Thoracic aorta (tissue), 2 donors: ENCODE measurements at places on chromosomes 6 and 20. TPM values are rescaled to one million over a fixed set of nuclear protein-coding genes. Genes with fewer than 3 reads are reported as not detected.
A peak's percentile ranks its signal among the peaks of the same experiment; 100 is the strongest.

- no peak for DNase-seq
Observed at GRCh38 chr6:89566930-89567629, 71.5 kb downstream of the LYRM2 start.

DNA sequence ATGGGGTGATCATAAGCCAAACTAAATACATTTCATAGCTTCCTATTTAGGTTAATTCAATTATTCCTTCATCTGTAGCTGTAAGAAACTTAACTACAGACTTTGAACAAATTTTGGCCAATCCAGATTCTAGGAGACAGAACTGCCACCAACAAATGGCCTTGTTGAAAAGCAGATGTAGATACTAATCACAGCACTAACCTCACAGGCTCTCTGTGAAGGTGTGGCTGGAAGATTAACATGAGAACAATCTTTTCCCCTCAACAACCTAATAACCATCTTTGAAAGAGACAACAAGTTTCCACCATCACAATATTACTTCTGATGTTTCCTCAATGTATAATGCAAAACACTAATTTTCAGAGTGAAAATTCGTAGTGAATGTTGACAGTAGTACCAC, 87.8 kb downstream of the SESN1 start:
- DNase-seq, result no peak

DNA sequence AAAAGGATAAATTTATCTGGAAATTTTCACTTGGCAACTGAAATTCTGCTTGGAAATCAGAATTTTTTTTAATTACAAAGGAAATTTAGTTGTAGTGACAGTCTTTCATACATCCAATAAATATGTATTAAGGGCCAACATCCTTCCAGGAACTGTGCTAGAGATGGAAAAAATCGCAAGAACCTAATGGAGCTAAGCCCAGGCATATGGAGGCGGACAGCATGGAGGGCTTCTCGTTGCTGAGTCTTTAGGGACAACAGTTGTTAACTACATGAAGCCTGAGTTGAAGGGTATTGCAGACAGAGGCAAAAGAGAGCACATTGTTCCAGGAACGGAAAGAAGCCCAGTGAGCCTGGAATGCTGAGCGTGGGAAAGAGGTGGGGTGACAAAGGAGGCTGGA, 208.9 kb downstream of the IBTK start:
- DNase-seq, result no peak

DNA sequence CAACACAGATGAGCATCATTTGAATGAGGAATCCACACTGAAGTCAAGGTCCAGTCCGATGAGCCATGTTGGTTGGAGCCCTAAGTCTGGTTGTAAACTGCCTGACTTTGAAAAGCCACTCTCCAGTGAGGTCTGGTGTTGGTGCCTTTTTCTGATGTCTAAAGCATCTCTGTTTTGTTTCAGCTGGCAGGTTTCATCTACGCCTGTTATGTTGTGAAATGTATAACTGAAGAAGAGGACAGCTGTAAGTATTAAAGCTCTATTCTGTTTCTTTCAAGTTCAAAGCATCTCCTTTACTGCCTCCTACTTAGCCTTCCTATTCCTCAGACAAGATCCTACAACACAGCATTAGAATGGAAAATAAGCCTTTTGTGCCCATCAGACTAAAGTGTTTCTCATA, 171.1 kb upstream of the RNF217 start:
- DNase-seq, result no peak

DNA sequence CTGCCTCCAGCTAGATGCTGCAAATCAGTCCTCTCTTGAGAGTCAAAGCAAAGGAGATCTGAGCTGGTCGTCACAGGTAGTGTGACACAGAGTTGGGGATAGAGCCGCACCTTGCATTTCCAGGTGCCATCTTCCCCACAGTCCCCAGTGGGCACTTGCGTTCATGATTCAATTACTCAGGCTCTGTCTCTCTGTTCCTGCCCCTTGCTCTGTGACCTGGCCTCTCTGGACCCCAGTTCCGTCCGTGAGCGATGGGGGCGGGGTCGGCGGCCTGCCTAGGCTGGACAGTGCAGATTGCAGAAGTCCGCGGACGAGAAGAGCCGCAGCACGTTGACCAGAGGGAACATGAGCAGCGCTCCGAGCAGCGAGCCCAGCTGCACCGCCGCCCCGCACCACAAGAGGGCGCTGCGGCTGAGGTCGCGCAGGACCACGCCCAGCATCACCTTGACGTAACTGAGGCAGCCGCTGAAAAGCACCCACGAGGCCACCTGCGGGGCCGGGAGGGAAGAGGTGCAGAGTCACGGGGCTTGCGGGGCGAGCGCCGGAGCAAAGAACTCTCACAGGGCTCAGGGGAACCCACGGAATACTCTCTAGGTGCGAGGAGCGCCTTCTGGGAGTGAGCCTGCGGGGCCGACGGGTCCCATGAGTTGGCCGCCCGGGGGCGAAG, 7.4 kb downstream of the SLC52A3 start:
- no peak for DNase-seq

GRCh38 chr6:147260091-147260490, 55.9 kb downstream of the STXBP5 start:
- DNase-seq, result no peak

- no peak for DNase-seq
Observed at GRCh38 chr6:116631379-116631990, 15.2 kb downstream of the RSPH4A start.

DNA sequence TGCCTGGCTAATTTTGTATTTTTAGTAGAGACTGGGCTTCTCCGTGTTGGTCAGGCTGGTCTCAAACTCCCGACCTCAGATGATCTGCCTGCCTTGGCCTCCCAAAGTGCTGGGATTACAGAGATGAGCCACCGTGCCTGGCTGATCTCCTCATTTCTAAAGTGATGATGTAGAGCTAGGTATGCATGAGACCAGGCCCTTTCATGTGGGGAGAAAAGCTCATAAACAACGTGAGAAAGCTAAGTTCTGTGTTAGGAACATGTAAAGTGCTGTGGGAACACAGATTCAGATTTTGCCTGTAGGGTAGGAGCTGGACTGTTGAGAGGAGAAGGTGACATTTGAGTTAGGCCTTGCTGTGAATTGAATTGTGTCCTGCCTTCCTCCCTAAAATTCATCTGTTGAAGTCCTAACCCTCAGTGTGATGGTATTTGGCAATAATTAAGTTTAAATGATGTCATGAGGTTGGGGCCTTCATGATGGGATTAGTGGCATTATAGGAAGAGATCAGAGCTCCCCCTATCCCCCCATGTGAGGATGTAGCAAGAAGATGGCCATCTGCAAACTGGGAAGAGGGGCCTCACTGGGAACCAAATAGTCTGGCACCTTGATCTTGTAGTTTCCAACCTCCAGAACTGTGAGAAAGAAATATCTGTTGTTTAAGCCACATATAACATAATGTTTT, 49.2 kb downstream of the SCAND1 start:
- no peak for DNase-seq

- DNase-seq, result no peak
Observed at GRCh38 chr6:26272171-26272637, 92.8 kb upstream of the BTN3A2 start.

DNA sequence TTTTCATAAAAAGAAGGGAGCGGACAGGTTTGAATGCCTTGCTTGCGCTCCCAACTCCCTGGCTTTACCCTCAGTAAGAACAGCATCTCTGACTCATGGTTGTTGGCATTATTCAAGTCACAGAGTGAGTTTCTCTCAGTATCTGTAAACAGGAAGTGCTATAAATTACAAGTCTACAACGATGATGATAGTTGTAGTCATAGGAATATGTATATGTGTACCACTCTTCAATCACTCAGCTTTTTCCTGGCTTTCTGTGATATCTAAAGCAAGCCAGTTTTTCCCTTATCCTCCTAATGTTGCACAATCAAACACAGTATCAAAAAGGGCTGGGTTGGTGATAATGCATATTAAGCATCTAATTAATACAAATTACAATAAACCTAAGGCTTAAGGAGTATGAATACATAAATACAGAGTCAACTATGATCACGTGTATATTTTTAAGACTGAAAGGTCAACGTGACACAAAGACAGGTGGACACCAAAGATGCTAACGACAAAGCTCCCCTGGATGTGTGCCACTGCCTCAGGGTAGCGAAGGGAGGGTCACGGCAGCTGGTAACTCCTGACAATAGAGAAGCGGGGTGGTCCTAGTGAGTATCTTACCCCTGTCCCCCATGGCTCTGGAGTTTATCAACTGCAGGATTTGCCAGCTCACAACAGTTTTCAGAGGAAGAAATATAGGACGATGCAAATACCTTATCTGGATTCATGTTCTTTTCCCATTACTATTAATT, 202.8 kb downstream of the BTBD9 start:
- DNase-seq, result no peak

GRCh38 chr6:42453654-42454427, 2.1 kb upstream of the TRERF1 start:
- DNase-seq, result no peak

- peak; percentile 16 for DNase-seq
Observed at GRCh38 chr6:28940294-28940857, 16.6 kb upstream of the TRIM27 start.

DNA sequence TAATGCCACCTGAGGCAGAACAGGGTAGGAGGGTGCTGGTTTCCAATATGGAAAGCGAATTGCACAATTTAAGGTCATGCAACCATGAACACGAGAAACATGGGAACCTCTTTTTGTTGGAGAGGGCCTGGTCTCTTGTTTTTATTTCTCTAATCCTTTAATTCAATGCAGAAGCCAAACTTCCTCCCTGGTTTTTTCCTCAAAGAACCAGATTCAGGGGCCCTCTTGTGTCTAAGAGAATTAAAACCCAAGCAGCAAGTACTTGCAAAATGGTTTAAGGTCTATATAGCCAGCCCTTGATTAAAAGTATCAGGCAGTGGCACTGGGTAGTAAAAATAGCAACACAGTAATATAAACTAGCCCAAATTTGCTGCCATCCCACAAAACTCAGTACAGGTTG, 19.5 kb downstream of the GSTA4 start:
- DNase-seq, result no peak

DNA sequence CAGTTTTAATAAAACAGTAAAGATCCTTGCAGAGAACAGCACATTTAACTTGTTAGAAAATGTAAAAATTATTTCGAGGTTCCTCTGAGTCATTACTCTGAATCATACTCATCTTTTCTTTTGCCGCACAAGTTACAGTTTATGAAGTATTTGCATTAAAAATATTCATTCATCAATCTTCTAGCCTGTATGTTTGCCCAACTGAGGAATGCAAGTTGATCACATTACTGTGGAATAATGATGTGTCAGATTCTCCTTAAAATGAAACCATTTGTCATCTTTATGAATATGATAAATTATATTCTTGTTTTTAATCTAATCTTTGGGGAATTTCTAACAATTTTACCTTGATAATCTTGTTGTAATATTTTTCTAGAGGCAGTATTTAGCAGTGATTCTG, 340.4 kb upstream of the OPRM1 start:
- DNase-seq, result no peak

GRCh38 chr20:33233129-33233774, 2.5 kb upstream of the BPIFA1 start:
- DNase-seq, result no peak

GRCh38 chr20:22447447-22447778, 137.0 kb downstream of the FOXA2 start:
- DNase-seq, result no peak

GRCh38 chr6:170366248-170366960, 59.8 kb downstream of the FAM120B start:
- no peak for DNase-seq

GRCh38 chr6:144390886-144391285, 105.8 kb downstream of the UTRN start:
- DNase-seq, result no peak

DNA sequence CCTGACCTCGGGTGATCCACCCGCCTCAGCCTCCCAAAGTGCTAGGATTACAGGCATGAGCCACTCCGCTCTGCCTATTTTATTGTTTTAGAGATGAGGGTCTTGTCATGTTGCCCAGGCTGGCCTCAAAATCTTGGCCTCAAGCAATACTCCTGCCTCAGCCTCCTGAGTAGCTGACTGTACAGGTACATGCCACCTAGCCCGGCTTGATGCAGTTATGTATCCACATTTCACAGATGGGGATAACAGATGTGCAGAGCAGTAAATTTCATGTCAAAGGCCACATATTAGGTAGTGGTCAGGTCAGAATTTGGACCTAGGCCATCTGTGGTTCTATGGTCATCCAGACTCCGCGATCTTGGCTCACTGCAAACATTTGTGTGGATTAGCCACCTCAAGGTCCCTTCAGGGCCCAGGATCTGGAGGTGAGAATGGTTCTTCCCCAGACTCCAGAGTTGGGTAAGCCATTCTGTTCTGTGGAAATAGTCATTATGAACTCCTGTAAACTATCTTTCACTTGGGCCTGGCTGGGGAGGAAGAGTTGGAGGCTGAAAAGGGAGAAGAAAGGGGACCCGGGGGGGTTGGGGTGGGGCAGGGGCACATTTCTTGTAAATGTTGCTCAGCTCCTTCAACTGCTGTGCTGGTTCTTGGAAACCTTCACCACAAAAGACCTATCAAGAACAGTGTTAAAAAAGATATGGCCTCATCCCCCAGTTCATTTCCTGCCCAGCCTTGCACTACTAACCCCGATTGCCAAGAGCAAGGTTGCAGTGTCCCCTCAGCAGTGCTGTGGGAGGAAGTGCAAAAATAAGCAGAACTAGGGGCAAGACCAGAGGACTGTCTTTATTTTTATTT, 13.0 kb downstream of the PIM1 start:
- DNase-seq, result no peak

GRCh38 chr6:163180874-163181541, 233.5 kb upstream of the QKI start:
- DNase-seq, result no peak

- no peak for DNase-seq
Observed at GRCh38 chr20:61798632-61799031, 267.0 kb downstream of the TAF4 start.

DNA sequence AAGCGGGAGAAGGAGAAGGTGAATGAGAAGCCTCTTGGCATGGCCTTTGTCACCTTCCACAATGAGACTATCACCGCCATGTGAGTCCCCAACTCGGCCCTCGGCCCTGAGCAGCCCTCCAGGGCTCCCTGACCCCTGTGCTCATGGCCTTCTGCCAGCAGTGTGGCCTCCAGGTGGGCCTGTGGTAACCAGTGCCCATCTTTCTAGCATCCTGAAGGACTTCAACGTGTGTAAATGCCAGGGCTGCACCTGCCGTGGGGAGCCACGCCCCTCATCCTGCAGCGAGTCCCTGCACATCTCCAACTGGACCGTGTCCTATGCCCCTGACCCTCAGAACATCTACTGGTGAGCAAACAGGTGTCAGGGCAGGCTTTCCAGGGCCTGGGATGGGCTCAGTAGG, 10.3 kb upstream of the CAPN11 start:
- DNase-seq, result no peak

DNA sequence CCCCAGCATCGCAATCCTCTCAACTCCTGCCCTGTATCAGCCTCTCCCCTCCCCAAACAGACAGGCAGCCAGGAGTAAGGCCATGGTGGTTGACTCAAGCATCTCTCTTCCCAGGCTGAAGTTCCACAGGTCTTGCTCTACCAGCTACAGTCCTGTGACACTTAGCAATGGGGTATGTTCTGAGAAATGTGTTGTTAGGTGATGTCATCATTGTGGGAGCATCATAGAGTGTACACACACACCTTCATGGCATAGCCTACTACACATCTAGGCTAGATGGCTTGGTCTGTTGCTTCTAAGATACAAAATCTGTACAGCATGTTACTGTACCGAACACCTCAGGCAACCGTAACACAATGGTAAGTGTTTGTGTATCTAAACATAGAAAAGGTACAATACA, 29.5 kb upstream of the BCAS1 start:
- no peak for DNase-seq

Gene C20orf202
- not detected for total RNA-seq

Gene PNPLA1
- not detected for total RNA-seq

Gene RCAN2
- total RNA-seq, result 289 TPM

Gene SNRPB
- 153 TPM for total RNA-seq

Gene ASIP
- not detected for total RNA-seq

Gene MCUR1
- 12.2 TPM for total RNA-seq

Gene SLPI
- 44.3 TPM for total RNA-seq

Gene TRERF1
- 5.0 TPM for total RNA-seq
